Stimulated activated CD4-positive, alpha-beta T cell treated with anti-CD3 and anti-CD28 coated beads, Interleukin-15, amount 100 ng/mL, for 1 hour (primary cell): ENCODE measurements at places on chromosomes 1 and 21.

DNA sequence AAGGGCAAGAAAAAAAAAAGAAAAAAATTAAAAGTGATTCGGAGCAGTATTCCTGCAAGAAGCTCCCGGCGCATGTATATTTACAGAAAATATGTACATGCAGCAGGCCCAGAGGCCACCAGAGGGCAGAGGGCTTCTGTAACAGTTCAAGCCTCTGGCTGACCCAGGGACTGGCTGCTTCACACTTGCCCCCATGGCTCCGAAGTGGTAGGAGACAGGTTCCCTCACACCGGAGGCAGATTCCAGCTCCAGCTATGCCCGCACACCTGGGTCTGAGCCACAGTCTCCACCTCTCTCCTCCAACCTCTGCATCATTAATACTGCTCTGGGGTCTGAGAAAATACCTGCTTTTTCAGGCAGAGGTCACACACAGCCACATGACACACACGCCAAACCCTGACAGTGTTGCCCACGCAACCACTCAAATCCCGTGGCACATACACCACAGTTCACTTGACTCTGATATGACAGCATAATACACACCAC is 2.2 kb upstream of the ARHGAP30 start:
- no peak for DNase-seq

DNA sequence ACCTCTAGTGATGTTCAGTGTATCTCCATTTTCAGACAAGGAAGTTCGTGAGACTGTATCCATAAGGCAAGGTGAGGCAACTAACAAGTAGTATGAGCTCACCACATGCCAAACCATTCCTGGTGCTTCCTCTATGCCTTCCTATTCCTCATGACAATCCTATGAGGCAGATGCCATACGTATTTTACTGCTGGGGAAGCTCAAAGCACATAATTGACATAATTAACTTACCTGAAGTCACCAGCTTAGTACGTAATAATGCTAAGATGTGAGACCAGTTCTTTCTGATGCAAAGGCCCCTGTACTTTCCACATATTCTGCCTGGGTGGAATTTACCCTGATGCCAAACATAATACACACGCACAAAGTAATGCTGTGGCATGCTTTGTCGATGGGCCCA is 83.6 kb upstream of the NFIA start:
- DNase-seq = no peak

GRCh38 chr21:46569081-46569480 is 35.8 kb downstream of the S100B start:
- DNase-seq = no peak

DNA sequence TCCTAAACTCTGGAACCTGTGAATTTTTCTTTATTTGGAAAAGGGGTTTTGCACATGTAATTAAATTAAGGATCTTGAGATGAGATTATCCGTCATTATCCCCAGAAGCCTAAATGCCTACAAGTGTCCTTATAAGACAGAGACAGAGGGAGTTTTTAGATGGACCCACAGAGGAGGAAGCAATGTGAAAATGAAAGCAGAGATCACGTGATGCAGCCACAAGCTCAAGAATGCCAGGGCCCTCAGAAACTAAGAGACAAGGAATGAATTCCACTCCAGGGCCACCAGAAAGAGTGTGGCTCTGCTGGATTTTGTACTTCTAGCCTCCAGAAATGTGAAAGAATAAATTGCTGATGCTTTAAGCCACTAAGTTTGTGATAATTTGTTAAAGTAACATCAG is 183.6 kb upstream of the UBE2U start:
- DNase-seq = no peak

DNA sequence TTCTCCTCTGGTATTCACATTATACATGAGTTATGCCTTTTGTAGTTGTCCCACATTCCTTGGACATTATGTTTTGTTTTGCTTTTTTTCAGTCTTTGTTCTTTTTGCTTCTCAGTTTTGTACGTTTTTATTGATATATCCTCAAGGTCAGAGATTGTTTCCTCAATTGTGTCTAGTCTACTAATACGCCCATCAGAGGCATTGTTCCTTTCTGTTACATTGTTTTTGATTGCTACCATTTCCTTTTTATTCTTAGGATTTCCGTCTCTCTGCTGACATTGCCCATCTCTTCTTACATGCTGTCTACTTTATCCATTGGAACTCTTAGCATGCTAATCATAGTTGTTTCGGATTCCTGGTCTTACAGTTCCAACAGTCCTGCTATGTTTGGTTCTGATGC is 27.8 kb upstream of the MPC2 start:
- no peak for DNase-seq

DNA sequence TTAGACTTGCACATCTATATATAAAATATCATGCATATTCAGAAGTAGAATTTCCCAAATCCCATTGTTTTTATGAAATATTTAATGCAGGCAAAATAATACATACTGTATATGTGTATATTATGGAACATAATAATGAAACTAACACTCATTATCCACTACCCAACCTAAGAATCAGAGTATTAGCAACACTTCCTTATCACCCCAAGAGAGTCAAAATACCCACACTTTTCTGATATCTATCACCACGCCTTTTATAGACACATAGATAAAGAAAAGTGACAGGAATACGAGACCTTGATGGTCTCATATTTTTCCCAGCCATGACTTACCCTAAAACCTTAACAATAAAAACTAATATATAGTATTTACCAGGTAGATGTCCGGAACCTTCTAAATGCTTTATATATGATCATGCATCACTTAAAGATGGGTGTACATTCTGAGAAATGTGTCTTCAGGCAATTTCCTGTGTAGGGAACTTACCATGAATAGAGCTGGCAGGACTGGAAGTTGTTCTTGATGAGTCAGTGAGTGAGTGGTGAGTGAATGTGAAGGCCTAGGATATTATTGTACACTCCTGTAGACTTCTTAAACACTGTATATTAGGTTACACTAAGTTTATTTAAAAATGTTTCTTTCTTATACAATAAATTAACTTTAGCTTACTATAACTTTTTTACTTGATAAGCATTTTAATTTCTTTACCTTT is 45.5 kb downstream of the TNFSF4 start:
- DNase-seq = no peak

- DNase-seq = no peak
Observed at GRCh38 chr1:19644681-19645410, 735 bp downstream of the NBL1 start.

- no peak for DNase-seq
Observed at GRCh38 chr21:31872072-31872451, 758 bp upstream of the HUNK start.

- DNase-seq = no peak
Observed at GRCh38 chr1:71521655-71522264, 440.9 kb upstream of the ZRANB2 start.

- DNase-seq = no peak
Observed at GRCh38 chr1:183147735-183148134, 38.3 kb upstream of the LAMC2 start.

DNA sequence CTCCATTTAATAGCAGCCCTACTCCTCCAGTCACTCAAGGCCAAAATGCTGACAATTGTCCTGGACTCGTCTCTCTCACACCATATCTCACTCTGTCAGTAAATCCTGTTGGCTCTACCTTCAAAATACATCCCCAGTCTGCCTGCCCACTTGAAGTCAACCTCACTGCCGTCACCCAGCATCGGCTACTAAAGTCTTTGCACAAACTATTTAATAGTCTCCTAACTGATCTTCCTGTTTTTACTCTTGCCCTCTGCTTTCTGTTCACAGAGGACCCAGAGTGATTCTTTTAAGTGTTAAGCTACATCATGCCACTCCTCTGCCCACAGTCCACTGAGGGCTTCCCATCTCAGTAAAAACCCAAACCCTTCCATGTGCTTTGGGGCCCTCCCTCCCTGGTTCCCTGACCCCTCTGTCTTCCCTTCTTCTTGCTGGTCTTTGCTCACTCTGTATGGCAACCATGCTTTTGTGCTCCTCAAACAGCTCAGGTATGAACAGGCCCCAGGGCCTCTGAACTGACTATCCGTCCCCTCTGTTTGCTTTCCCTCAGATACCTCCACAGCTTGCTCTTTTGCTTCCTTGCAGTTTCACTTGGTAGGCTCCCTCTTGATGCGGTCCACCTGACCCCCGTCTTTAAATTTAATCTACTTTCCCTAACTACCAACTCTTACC is 19.0 kb downstream of the RNASEL start:
- DNase-seq = no peak

- no peak for DNase-seq
Observed at GRCh38 chr1:203407296-203407695, 56.4 kb upstream of the FMOD start.

DNA sequence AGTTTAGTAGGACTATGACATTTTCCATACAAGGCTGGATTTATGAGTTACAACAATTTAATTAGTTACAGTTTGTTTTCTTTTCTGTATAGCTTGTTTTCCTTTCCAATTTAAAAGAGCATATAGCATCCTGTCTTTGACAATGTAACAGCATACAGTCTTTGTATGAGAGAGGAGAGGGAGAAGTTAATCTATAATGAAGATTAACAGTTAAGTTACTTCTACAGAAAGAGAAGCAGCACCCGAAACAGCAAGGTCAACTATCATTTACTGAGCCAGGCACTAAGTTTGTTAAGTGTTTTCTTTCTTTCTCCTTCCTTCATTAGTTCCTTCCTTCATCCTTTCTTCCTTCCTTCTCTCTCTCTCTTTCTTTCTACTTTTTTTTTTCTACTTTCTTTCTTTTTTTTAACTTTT is 52.3 kb upstream of the RAB4A start:
- DNase-seq = no peak

- DNase-seq = no peak
Observed at GRCh38 chr1:216905781-216906180, 182.6 kb upstream of the ESRRG start.

DNA sequence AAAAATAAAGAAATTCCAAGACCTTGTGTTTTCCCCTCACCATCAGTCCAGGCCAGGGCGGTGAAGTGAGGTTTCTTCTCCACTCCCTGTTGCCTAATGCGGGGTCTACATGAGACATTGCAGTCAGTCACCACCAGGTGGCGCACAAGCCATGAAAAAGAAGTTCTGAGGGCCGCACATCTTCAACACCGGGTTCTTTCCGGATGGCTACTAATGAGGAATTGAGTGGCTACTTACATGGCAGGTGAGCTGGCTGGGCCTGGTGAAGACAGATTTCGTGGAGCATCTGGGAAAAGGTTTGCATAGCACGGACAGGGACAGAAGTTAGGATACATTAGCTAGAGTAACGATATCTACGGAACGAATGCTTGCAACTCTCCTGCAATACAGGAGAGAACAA is 15.8 kb upstream of the S100A11 start:
- peak; percentile 72 for DNase-seq

DNA sequence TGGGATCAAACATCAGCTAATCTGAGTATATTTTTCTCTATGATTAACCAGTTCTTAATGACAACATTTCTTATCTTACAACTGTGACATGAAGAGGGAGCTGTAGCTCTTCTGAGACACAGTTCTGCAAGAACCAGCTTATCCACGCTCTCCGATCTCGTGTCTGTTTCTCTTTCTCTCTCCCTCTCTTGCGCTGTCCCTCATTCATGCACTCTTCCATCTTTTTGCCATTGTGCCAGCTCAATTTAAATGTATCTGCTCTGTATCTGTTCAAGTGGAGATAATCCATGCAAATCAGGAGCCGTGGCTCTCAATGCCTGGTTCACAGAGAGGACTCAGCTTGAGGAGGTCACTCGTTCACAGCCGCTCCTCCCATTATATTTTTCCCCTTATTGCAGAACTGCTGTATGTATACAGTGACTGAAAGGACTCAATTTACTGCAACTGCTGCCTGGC is 494.7 kb upstream of the ADGRL2 start:
- DNase-seq = no peak

- no peak for DNase-seq
Observed at GRCh38 chr1:22972760-22973159, at the start of gene LACTBL1. Gene LACTBL1, minus strand, starts transcription at chr1:22972866. Its CDS starts 550 bp downstream, at chr1:22972316.

DNA sequence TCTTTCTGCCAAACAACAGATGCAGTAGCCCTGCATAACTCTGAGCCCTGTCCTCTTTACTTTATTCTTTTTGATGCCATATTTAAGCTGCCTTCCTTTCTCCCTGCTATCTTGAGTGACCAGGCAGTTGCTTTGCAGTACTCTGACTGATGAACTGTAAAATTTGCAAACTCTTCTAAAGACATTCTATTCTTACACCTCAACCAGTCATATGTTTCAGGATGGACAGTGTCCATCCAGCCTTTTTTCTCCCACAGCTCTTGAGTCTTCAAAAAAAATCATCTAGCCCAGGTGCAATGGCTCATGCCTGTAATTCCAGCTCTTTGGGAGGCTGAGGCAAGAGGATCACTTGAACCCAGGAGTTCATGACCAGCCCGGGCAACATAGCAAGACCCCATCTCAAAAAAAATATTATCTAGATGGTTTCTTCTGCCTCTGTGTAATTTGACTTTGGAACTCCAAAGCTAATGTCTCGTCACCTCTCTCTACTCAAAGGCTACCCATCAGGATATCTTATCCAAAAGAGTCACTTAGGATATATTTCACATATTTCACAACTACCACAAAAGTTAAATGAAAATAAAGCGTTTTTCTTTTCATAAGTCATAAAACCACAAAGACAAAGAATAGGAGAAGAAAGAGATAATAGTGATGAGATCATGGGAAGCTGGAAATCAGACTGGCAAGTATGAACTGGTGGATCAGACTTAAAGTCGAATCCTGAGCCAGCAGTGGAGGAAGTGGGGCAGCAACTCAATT is 54.6 kb upstream of the IPO9 start:
- DNase-seq = no peak

- DNase-seq = no peak
Observed at GRCh38 chr21:17270229-17270628, 242.6 kb upstream of the CXADR start.

DNA sequence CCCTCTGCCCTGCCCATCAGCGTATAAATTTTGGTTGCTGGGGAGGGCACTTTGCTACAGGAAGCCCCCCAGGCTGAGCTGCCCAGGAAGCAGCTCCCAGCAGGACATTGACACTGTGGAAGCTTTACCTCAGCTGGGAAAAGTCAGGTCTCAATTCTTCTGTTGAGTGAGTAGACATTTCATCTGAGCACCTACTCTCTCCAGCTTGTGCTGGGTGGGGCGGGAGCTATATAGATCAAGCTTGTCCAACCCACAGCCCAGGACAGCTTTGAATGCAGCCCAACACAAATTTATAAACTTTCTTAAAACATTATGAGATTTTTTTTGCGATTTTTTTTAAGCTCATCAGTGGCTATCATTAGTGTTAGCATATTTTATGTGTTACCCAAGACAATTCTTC is 9.4 kb downstream of the NIPAL3 start:
- DNase-seq = no peak

GRCh38 chr21:29335720-29336119 is 37.0 kb downstream of the BACH1 start:
- DNase-seq = no peak

DNA sequence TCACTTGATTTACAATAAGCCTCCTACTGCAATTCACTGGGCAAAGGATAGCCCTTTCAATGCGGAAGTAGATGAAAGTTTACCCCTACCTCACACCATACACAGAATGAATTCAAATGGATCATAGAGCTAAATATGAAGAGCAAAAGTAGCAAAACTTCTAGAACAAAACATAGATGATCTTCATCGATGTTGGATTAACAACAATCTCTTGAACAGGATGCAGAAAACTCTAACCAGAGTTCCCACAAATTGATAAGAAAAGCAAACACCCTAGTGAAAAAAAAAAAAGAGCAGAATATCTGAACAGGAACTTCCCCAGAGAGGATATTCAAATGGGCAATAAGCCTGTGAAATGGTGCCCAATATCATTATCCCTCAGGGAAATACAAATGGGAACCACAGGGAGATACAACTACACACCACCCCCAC is 1.9 kb upstream of the UBASH3A start:
- DNase-seq = no peak

- DNase-seq = no peak
Observed at GRCh38 chr1:163872067-163872466, 550.3 kb downstream of the NUF2 start.
